ENCODE measurements at places on chromosomes 16 and 17.
A peak's percentile ranks its signal among the peaks of the same experiment; 100 is the strongest.

DNA sequence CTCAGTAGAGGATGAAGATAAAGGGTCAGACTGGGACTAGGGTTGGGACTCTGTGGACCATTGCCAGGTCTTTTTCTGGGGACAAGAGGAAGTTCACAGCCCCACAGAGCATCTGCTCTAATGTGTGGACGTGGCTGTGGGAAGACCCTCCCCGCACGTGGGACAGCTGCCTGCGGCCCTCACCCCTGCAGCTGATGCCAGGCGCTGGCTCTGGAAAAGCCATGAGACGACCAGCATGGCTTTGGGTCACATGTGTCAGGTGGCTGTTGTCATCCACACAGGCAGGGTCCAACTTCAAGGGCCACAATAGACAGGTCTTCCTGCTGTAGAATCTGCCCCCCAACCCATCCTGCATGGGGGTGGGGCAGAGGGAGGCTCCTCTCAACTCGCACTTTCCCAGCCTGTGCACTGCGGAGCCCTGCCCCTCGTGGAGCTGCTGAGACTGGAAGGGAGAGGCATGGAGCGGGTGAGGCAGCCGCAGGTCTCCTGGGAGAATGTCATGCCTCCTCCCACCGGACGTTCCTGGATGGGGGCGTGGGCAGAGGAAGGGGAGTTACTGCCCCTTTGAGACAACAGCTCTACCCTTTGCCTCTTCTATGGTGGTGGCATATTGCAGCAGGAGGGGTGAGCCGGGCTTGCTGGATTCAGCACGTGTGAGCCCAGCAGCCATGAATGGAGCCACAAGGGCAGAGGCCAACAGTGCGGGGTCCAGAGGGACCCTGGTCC is 53.4 kb downstream of the PIMREG start:
- no peaks in the 10 kb centered on the region for H3K36me3 ChIP-seq
- peaks cover 7% of the 10 kb centered on the region for H3K27me3 ChIP-seq
- no peak overlapping the region for H3K4me3 ChIP-seq
- no peak overlapping the region for H3K27ac ChIP-seq

- H3K4me1 ChIP-seq: no peaks in the 10 kb centered on the region
- no peaks in the 10 kb centered on the region for H3K36me3 ChIP-seq
- no peak overlapping the region for H3K4me3 ChIP-seq
- DNase-seq: no peak
- H3K27ac ChIP-seq: no peak overlapping the region
- peaks cover 40% of the 10 kb centered on the region for H3K27me3 ChIP-seq
Measured at GRCh38 chr17:79609049-79609589, 1.7 kb downstream of the RBFOX3 start.

DNA sequence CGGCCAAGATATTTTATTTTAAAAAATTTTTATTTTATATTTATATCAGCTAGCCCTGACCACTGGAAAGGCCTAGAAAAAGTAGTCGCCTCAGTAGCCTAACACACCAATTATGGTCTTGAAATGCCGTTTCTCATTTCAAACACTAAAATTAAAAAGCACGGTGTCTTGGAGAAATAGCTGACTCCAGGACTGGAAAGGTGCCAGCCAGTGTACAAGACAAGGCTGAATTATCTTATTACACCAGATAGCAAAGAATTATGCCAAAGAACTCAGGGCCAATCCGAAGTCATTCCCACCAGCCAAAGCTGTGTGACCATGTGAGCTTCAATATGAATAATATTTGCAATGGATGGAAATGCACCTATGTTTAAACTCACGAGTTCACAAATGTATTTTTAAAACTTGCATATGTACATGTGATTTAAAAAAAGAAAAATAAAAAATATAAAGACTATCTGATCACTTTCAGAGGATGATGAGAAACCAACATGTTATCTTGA is 19.9 kb upstream of the ATP2C2 start:
- no peak overlapping the region for H3K4me3 ChIP-seq
- H3K4me1 ChIP-seq: no peaks in the 10 kb centered on the region
- H3K27me3 ChIP-seq: peaks cover 3% of the 10 kb centered on the region
- no peak for DNase-seq
- H3K36me3 ChIP-seq: no peaks in the 10 kb centered on the region

- H3K36me3 ChIP-seq: no peaks in the 10 kb centered on the region
- no peak overlapping the region for H3K4me3 ChIP-seq
- DNase-seq: no peak
- H3K27me3 ChIP-seq: peaks cover 67% of the 10 kb centered on the region
Measured at GRCh38 chr16:56212144-56212543, 20.9 kb downstream of the GNAO1 start.

GRCh38 chr16:81638286-81638945 is 140.7 kb upstream of the PLCG2 start:
- peaks cover 3% of the 10 kb centered on the region for H3K36me3 ChIP-seq
- H3K27me3 ChIP-seq: no peaks in the 10 kb centered on the region
- no peak for DNase-seq
- no peak overlapping the region for H3K27ac ChIP-seq
- no peak overlapping the region for H3K4me3 ChIP-seq
- peaks cover 25% of the 10 kb centered on the region for H3K4me1 ChIP-seq

- H3K27ac ChIP-seq: no peak overlapping the region
- H3K36me3 ChIP-seq: no peaks in the 10 kb centered on the region
- DNase-seq: no peak
- H3K4me1 ChIP-seq: peaks cover 2% of the 10 kb centered on the region
- no peaks in the 10 kb centered on the region for H3K27me3 ChIP-seq
Measured at GRCh38 chr17:75604034-75604695, 16.6 kb downstream of the MYO15B start.

DNA sequence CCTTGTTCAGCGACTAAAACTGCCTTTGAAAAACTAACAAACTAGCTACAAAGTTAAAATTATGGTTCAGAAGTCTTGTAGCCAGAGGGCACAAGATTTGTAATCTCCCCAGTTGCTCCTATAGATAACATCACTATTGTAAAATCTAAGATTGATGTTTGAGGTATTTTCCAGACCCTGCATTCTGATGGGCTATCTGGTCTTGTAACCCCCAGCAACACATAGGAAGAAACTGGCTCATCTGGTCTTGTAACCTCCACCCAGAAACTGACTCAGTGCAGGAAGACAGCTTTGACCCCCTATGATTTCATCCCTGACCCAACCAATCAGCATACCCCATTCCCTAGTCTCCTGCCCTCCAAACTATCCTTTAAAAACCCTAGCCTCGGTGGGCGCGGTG is 12.3 kb upstream of the CHCT1 start:
- no peak overlapping the region for H3K27ac ChIP-seq
- H3K36me3 ChIP-seq: no peaks in the 10 kb centered on the region
- no peaks in the 10 kb centered on the region for H3K4me1 ChIP-seq

DNA sequence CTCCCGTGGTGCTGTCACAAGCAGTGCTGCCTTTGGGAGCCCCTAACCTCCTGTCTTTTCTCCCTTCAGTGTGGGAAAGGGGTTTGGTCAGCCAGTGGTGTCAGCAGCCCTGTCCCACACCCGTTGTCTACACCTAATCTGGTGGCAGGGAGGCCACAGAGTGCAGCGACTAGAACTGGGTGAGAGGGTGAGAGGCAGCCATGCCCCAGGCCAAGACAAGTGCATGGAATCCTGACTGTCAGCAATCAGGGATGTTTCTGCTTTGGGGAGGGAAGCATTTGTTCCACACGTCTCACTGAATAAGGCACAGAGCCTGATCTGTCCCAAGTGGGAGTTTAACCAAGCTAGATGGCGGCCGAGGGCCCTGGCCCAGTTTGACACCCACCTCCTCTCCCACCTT is 1.4 kb upstream of the ZNF267 start:
- H3K4me1 ChIP-seq: peaks cover 76% of the 10 kb centered on the region
- no peaks in the 10 kb centered on the region for H3K27me3 ChIP-seq
- H3K4me3 ChIP-seq: peak overlapping the region; percentile 7
- peak overlapping the region; percentile 57 for H3K27ac ChIP-seq

DNA sequence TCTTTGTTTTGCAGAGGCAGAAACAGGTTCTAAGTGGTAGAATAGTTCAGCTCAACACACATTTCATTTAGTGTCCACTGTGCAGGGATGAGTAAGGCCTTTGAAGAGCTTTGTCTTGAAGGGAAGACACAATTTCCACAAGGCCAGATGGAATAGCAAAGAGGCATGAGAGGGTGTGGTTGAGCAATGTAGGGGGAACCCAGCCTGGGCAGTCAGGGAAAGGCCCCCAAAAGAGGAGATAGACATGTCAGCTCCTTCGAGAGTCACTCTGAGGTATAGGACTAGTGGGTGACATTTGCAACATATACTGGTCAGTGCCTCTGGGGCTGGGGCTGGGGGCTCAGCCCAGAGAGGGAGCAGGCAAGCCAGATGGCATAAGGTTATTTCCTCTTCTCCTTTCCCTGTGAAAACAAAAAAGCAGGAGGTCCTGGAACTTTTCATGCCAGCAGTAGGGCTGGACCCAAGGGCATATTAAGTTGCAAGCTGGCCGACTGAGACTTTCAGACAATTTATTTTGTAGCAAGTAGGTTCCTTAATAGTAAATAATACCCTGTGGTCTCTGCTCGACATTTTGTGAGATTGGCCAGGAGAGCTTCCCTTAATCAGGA is 7.1 kb downstream of the ALKBH5 start:
- peaks cover 63% of the 10 kb centered on the region for H3K36me3 ChIP-seq
- no peak for DNase-seq
- no peak overlapping the region for H3K4me3 ChIP-seq
- no peaks in the 10 kb centered on the region for H3K27me3 ChIP-seq
- H3K4me1 ChIP-seq: peaks cover 61% of the 10 kb centered on the region

GRCh38 chr17:17367931-17368330 is 64.8 kb downstream of the NT5M start:
- no peak overlapping the region for H3K27ac ChIP-seq
- H3K4me1 ChIP-seq: no peaks in the 10 kb centered on the region
- no peaks in the 10 kb centered on the region for H3K36me3 ChIP-seq
- no peak for DNase-seq
- no peak overlapping the region for H3K4me3 ChIP-seq
- H3K27me3 ChIP-seq: peaks cover 3% of the 10 kb centered on the region

DNA sequence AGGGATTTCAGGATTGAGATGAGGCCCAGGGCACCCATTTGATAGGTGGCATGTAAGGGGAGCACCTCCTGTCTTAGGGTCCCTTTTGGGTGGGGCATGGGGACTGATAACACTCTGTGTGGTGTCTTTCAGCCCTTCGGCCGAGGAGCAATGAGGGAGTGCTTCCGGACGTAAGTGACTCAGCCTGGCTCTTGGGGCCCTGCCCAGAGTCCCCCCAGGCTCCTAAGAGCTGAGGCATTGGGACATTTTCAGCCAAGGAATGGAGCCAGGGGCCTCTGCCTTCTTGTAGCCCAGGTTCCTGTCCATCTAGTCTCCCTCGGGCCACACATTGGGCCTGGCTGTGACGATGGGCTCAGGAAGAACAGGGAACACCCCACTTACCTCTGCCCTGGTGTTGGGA is 44.4 kb downstream of the EEF2K start:
- peaks cover 46% of the 10 kb centered on the region for H3K36me3 ChIP-seq
- no peak for DNase-seq
- H3K27ac ChIP-seq: no peak overlapping the region
- no peak overlapping the region for H3K4me3 ChIP-seq
- H3K4me1 ChIP-seq: no peaks in the 10 kb centered on the region
- H3K27me3 ChIP-seq: no peaks in the 10 kb centered on the region

GRCh38 chr16:66326991-66327513 is 39.4 kb upstream of the CDH5 start:
- no peaks in the 10 kb centered on the region for H3K27me3 ChIP-seq
- H3K27ac ChIP-seq: no peak overlapping the region
- no peaks in the 10 kb centered on the region for H3K4me1 ChIP-seq
- H3K4me3 ChIP-seq: no peak overlapping the region

DNA sequence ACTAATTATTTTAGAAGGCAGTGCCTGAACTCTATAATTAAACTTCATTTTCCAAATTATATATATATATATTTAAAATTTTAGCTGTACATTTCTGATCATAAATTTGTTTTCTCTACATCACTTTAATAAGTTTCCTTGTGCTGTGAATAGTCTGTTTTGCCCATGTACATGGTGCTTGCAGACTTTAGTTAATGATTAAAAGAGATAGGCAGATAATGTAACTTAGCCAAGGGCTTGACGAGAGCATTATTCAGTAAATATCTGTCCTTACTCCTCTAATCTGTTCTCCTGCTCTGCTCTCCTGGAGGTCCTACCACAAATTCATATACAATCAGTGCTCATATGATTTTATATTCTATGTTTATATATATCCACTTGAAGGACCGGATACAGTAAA is 595.2 kb upstream of the KIF2B start:
- DNase-seq: no peak
- H3K4me3 ChIP-seq: no peak overlapping the region
- H3K4me1 ChIP-seq: no peaks in the 10 kb centered on the region
- no peaks in the 10 kb centered on the region for H3K36me3 ChIP-seq
- no peaks in the 10 kb centered on the region for H3K27me3 ChIP-seq

- H3K4me3 ChIP-seq: no peak overlapping the region
- peaks cover 5% of the 10 kb centered on the region for H3K27me3 ChIP-seq
- no peak for DNase-seq
- no peaks in the 10 kb centered on the region for H3K36me3 ChIP-seq
- no peaks in the 10 kb centered on the region for H3K4me1 ChIP-seq
Measured at GRCh38 chr17:45809499-45809898, 25.4 kb downstream of the CRHR1 start.

- peak overlapping the region; percentile 99 for H3K4me3 ChIP-seq
- DNase-seq: peak; percentile 96
- peaks cover 68% of the 10 kb centered on the region for H3K4me1 ChIP-seq
- no peaks in the 10 kb centered on the region for H3K27me3 ChIP-seq
- H3K27ac ChIP-seq: peak overlapping the region; percentile 96
- H3K36me3 ChIP-seq: peaks cover 41% of the 10 kb centered on the region
Measured at GRCh38 chr17:40322358-40323315, 13.7 kb downstream of the RARA start.

DNA sequence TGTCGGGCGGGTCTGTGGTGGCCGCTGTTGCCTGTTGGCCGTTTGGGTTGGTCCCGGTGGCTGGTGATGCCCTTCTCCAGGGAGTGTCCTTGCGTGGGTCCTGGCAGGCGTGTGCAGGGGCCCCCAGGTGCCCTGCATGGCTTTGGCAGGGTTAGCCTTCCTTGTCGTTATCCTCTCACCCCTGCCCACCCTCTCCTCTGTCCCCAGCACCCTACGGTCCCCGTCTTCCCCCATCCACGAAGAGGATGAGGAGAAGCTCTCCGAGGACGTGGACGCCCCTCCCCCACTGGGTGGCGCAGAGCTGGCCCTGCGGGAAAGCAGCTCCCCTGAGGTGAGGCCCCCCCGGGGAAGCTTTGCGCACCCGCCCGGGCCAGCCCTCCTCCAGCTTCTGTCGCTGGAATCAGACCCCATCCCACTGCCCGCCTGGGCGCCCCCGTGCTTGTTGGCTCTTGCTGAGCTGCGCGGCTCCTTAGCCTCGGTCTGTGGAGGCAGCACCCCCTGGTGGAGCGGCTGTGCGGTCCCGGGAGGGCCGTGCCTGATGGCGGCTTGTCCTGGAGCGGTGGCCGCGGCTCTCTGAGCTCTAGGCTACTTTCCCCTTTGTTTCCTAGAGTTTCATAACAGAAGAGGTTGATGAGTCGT is 10.6 kb upstream of the NUDT16L1 start:
- H3K4me1 ChIP-seq: peaks cover 17% of the 10 kb centered on the region
- peak; percentile 46 for DNase-seq
- peaks cover 21% of the 10 kb centered on the region for H3K36me3 ChIP-seq

Measured in activated CD4-positive, alpha-beta T cell treated with anti-CD3 and anti-CD28 coated beads, Interleukin-2, amount 10 ng/mL, durations not matched to agents 7 days and 5 days (primary cell).